ENCODE measurements at places on chromosomes 4 and X. TPM values are rescaled to one million over a fixed set of nuclear protein-coding genes. Genes with fewer than 3 reads are reported as not detected.
A peak's percentile ranks its signal among the peaks of the same experiment; 100 is the strongest.

ADGRG4 gene
- total RNA-seq = not detected

OCIAD1 gene
- 76.1 TPM for total RNA-seq

XAGE2 gene
- total RNA-seq = not detected

DNA sequence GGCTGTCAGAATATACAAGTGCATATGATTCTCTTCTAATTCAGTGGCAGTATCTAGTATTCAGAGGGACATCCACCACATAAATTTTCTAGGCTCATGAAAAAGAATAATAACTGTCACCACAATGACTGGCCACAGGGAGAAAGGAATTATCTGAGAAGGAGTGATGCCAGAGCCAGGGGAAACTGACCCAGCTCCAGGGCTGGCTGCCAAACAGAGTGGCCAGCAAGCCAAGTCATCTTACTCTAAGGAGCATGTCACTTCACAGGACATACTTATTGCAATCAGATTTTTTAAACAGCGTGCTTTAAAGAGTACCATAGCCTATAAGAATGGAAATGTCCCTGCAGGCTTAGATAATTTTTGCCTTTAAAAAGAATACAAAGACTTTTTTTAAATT is 5.8 kb upstream of the SEPTIN11 start:
- peaks cover 4% of the 10 kb centered on the region for H3K4me1 ChIP-seq
- no peak overlapping the region for H3K4me3 ChIP-seq
- H3K36me3 ChIP-seq = no peaks in the 10 kb centered on the region
- H3K27ac ChIP-seq = peak overlapping the region; percentile 57
- no peaks in the 10 kb centered on the region for H3K27me3 ChIP-seq

DNA sequence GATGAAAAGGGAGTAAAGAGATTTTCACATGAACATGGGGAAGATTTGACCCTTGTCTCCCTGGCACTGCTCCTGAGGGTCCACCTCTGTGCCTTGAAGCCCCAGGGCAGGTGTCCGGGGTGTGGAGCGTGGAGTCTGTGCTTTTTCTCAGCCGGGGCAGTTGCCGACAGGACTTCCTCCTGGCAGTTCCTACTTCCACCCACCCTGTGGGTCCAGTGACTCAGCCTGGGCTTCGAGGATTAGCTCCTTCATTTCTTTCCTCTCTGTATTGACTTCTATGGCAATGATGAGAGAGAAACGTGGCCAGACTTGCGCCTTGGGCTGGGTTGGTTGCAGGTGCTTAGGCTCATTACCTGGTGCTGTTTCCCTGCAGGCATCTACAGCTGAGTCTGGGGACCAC is 35.9 kb upstream of the CLCN4 start:
- no peak for DNase-seq
- H3K36me3 ChIP-seq = peaks cover 3% of the 10 kb centered on the region
- peaks cover 6% of the 10 kb centered on the region for H3K4me1 ChIP-seq

GRCh38 chr4:11214281-11214680 is 214.4 kb downstream of the HS3ST1 start:
- no peak overlapping the region for H3K4me3 ChIP-seq
- no peaks in the 10 kb centered on the region for H3K27me3 ChIP-seq
- H3K4me1 ChIP-seq = no peaks in the 10 kb centered on the region
- H3K36me3 ChIP-seq = no peaks in the 10 kb centered on the region
- DNase-seq = no peak

DNA sequence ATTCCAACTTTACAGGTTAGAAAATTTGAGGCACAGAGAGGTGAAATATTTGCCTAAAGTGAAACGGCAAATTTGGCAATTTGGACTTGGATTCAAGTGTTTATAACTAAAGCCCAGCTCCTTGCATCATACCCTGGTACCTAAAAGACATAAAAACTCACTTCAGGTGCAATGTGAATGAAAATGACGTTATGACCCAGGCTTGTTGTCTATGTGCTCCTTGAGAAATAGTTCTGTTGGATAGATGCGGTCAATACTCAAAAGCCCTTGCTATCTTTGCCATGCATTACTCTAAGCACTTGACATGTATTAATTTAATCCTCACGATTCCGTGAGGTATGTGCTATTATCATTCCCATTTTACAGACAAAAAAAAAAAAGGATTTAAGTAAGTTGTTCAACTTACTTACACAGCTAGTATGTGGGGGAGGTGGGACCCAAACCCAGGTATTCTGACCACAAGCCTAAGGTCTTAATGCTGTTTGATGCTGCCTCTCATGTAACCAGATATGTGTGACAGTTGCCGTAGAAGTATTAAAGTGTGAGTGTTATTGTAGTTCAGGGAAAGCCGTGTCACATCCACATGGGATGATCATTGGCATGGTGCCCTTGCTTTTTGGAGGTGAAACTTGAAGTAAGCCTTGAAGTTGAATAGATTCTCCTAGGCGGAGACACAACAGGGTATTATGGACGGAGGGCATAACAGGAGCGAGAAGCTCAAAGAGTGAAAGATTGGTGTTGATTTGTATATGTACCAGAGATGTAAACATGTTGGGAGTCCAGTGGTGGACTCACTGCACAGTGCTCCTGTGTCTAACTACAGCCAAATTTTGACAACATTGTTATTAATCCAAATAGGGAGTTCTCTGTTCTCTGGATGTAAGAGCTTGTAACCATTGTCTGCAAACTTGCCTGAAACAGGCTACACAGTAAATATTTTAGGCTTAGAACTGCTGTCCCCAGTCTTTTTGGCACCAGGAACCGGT is 3.1 kb downstream of the SCML1 start:
- no peaks in the 10 kb centered on the region for H3K36me3 ChIP-seq
- H3K4me1 ChIP-seq = peaks cover 17% of the 10 kb centered on the region
- H3K27ac ChIP-seq = peak overlapping the region; percentile 49
- H3K4me3 ChIP-seq = no peak overlapping the region
- DNase-seq = no peak

- no peaks in the 10 kb centered on the region for H3K4me1 ChIP-seq
- no peak overlapping the region for H3K27ac ChIP-seq
- H3K4me3 ChIP-seq = no peak overlapping the region
- no peaks in the 10 kb centered on the region for H3K27me3 ChIP-seq
- no peaks in the 10 kb centered on the region for H3K36me3 ChIP-seq
These were observed 2252.9 kb upstream of the AGA start for GRCh38 chr4:179695175-179695574.

GRCh38 chrX:150899191-150899757 is 806 bp upstream of the CD99L2 start:
- no peak overlapping the region for H3K27ac ChIP-seq
- H3K27me3 ChIP-seq = peaks cover 6% of the 10 kb centered on the region
- peak overlapping the region; percentile 87 for H3K4me3 ChIP-seq
- DNase-seq = peak; percentile 3
- peaks cover 3% of the 10 kb centered on the region for H3K36me3 ChIP-seq

- no peak for DNase-seq
- peaks cover 5% of the 10 kb centered on the region for H3K4me1 ChIP-seq
- peak overlapping the region; percentile 88 for H3K4me3 ChIP-seq
- no peaks in the 10 kb centered on the region for H3K27me3 ChIP-seq
- H3K27ac ChIP-seq = peak overlapping the region; percentile 49
- H3K36me3 ChIP-seq = no peaks in the 10 kb centered on the region
These were observed 449 bp downstream of the CTPS2 start for GRCh38 chrX:16711893-16712547.

DNA sequence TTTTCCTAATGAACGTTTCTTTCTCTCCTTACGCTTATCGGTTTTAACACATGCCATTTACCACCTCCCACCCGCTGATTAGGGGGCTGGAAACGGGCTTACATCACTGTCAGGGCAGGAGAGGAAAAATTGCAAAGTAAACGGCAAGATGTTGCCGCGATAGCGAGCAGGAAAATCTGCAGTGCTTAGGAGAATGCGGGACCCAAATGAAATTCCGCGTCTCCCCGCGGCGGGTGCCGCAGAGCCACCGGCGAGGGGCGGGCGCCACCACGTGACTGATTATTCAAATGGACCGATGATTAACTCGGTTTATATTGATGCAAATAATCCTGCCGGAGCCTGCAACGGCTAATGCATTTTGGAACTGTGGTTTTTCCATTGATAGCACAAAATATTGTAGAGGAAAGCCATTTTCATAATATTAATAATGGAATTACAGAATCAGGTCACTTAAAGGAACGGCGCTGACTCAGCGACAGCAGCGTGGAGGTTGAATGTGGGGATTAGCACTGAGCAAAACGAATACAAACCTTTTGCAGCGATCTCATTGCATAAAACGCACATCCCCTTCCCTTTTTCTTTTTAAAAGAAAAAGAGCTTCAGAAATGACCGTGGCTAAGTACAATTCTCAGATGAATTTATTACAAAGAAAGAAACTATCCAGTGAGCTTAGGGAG is 224.2 kb downstream of the STIM2 start:
- H3K4me3 ChIP-seq = peak overlapping the region; percentile 41
- peaks cover 94% of the 10 kb centered on the region for H3K27me3 ChIP-seq
- H3K27ac ChIP-seq = no peak overlapping the region
- peaks cover 16% of the 10 kb centered on the region for H3K4me1 ChIP-seq
- H3K36me3 ChIP-seq = peaks cover 2% of the 10 kb centered on the region

- H3K27me3 ChIP-seq = no peaks in the 10 kb centered on the region
- no peaks in the 10 kb centered on the region for H3K36me3 ChIP-seq
- no peak overlapping the region for H3K27ac ChIP-seq
- H3K4me1 ChIP-seq = peaks cover 2% of the 10 kb centered on the region
- H3K4me3 ChIP-seq = no peak overlapping the region
- DNase-seq = no peak
These were observed 236.9 kb downstream of the AR start for GRCh38 chrX:67780694-67781109.
